Thymus (tissue), 14 donors: ENCODE measurements at places on chromosomes 11 and 22. TPM values are rescaled to one million over a fixed set of nuclear protein-coding genes. Genes with fewer than 3 reads are reported as not detected.

Gene PDE3B
- total RNA-seq, result 9.8 TPM

Gene RAB39A
- total RNA-seq, result 3.5 TPM

Gene LRRC32
- 2.9 TPM for total RNA-seq

Gene PRR33
- total RNA-seq, result not detected

Gene HEPN1
- total RNA-seq, result not detected
